ENCODE measurements at places on chromosomes 13 and 19.

GRCh38 chr19:48512504-48513288 is 1.1 kb upstream of the LMTK3 start:
- DNase-seq = no peak

DNA sequence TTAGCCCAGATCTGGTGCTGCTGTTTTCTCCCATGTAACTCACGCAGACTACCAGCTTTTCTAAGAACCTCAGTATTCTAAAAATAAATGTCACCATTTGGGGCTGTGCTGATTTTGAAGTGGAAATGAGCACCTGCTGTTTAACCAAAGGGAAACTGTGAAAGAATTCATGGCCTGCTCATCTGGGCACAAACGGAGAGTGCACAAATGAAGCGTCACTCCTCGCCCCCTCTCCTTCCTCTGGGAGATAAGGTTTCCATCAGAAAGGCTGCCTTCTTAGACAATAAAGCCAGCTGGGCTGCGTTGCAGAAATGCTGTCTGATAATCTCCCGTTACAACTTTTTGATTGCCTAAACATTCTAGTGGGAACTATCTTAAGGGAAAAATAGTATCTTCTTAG is 73.7 kb upstream of the SLC15A1 start:
- no peak for DNase-seq

GRCh38 chr19:19752760-19753403 is 20.0 kb upstream of the ZNF14 start:
- no peak for DNase-seq

- peak; percentile 95 for DNase-seq
These were observed at the start of gene RAB3D for GRCh38 chr19:11339254-11340098. RAB3D (minus strand) TSS chr19:11339657; CDS start chr19:11337399, 2,258 bp downstream.

DNA sequence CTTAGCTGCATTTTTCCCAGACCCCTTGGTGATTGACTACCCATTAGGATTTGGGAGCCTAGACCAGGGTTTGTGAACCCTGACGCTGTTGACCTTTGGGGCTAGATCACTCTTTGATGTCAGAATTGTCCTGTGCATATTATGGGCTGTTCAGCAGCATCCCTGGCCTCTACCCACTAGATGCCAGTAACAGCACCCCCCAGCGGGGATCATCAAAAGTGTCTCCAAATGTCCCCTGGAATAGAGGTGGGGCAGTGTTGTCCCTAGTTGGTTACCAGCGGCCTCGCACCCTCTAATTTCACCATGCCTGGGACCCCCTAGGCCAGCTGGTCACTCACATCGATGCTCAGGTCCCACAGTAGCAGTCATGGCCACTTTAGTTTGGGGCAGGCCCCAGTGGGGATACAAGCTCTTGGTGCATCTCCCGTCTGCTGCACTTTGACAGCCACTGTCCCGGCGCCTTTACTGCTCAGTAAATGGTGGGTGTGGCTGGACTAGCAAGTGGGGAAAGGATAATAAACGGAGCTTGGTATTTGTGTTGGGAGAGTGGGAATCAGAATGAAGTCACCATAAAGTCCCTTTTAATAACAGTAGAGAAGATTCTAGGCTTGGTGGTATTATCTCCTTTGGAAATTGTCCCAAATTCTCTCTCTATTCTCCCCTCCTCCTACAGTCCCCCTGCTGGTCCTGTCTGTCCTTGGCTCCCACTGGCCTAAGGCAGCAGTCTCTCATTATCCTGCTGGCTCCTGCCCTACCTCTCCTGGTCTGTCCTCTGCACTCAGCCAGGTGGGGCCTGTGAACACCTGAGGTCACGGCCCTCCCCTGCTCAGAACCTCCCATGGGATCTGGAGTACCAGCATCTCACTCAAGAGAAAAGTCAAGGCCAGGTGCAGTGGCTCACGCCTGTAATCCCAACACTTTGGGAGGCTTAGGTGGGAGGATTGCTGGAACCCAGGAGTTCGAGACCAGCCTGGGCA is 80.6 kb downstream of the SIPA1L3 start:
- DNase-seq = no peak

- no peak for DNase-seq
These were observed 6.3 kb downstream of the NHLRC3 start for GRCh38 chr13:39044536-39044935.

DNA sequence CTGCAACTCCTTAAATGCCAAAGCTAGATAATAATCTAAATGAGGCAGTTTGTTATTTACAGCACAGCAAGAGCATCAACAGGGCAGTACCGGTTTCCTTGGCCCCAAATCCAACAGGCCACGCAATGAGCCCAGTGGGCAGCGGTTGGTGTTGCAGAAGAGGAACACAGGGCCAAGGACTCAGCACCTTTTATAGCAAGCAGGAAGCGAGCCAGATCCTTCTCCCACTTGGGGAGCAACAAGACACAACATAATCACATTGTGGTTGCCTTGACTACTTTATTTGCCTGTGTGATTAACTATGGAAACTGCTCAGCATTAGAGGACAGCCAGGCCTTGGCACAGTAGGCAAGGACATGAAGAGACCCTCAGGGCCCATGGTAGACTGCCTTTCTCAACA is 67.1 kb upstream of the HTR2A start:
- DNase-seq = no peak

DNA sequence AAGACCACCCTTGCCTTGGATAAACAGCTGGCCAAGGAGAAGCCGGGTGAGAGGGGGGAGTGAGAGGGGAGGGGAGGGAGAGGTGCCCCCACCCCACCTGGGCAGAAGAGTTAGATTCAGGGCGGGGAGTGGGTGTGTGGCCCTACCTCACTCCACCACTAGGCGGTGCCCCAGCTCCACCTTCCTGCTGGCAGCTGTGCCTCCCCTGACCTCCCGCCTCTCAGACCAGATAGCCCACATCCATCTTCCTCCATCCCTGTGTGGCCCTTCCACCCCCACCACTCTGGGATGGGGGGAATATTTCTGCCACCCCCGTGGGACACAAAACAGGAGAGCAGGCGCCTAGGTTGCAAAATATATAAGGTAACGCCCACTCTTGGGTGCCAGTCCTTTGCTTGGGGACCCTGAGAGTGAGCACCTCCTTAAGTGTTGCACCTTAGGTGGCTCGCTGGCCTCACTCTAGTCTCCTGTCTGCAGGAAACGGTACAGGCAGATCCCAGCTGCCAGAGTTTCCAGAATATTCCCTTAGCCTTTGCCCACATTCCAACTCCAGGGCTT is 13.8 kb upstream of the EHD2 start:
- DNase-seq = peak; percentile 73
